ENCODE measurements at places on chromosomes 1 and 21.
A peak's percentile ranks its signal among the peaks of the same experiment; 100 is the strongest.

DNA sequence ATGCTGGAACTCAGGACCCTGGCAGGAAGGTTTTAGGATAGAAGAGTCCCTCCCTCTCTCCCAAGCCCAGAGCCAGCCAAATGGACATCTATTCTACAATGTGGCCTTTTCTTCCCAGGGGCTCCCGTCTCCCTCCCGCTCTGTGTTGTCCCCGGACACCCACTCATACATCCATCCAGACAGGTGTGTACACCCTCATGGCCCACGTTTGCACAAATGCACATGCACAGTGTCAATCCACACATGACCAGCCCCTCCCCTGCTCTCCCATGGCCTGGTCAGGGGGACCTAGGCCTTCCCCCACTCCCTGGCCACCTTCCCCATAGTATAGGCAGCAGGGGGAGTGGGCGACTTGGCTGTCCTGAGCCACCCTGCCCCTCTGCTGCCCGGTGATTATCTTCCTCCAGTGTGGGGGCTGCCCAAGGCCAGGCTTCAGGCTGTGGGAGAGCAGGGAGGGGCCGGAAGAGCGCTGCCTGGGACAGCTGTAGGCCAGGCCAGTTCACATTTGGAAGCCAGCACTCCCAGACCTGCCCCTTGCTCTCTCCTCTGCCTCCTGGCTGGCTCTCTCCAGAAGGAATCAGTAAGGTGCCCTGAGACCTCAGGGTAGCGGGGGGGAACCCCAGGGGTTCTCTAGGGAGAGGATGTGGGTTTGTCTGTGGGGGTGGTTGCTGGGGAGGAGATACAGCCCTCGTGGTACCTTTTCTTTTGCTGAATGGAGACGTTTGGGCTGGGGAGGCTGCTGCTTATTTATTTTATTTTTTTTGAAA is 4.1 kb upstream of the PTPN7 start:
- DNase-seq, result no peak

- no peak for DNase-seq
Measured at GRCh38 chr1:200873671-200874397, 1.1 kb downstream of the GPR25 start.

DNA sequence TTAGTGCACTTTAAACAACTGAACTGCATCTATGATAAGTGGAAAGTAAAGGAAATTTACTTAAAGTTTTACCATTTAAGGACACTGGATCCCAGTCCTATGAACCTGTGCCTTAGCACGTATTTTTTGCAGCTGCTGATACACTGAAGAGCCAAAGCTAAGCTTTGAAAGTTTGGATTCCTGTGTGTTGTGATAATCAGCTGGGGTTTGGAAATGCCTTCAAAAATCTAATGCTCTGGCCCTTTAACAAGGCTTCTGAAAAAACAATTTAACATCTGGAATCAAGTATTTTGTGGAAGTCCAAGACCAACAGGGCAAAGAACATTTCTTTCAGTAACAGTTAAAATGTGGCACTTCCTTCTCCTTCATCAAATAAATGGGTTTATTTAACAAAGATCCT is 51.8 kb downstream of the DDAH1 start:
- DNase-seq, result peak; percentile 39

- DNase-seq, result no peak
Measured at GRCh38 chr1:27489501-27489972, 430 bp downstream of the WASF2 start.

DNA sequence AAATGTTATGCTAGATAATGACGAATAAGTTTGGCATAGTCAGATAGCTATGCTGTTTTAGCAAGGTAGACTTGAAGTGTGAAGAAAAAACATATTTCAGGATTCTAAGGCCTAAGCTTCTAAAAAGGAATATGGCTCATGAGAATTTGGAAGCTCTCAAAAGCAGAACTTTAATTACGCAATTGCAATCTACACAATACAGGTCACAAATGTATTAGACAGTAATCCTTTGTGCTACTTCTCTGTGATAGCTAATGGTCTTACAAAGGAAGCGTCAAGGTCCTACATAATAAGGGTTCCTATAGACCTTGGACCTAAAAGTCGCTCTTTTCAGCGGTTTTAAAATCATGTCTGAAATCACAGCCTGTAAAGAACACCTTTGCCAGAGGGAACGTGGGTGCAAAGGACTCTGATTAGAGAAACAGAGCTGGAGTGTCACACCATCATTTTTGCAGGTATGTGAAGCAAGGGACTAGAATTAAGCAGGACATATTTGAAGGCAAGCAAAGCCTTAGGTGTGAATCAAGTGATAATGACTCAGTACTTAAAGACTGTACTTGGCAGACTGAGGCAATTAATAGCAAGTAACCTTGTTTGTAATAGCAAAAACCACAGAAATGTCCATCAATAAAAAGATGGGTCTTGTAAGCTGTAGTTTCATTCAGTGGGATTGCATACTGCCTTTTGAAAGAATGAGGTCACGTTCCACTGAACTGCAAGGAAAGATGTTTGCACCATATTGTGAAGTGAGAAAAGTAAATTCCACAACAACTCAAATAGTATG is 420.2 kb downstream of the KCTD3 start:
- DNase-seq, result no peak

DNA sequence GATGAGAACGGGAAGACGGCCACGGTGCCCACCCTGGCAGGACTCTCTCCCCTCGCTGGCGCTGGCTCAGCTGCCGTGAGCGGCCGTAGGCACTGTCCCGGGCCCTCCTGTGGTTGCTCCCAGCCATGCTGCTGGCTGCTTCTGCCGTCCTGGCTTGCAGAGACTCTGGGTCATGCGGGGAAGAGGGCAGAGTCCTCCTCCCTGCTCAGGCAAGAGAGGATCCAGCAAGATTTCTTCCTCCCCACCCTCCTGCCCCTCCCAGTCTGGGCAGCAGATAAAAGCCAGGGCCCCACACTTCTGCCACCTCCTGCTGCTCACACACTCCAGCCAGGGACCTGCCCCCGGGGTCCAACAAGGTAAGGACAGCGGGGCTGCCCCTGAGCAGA is 60.1 kb downstream of the AGPAT3 start:
- no peak for DNase-seq

GRCh38 chr1:16621300-16621658 is 7.9 kb upstream of the NBPF1 start:
- no peak for DNase-seq

DNA sequence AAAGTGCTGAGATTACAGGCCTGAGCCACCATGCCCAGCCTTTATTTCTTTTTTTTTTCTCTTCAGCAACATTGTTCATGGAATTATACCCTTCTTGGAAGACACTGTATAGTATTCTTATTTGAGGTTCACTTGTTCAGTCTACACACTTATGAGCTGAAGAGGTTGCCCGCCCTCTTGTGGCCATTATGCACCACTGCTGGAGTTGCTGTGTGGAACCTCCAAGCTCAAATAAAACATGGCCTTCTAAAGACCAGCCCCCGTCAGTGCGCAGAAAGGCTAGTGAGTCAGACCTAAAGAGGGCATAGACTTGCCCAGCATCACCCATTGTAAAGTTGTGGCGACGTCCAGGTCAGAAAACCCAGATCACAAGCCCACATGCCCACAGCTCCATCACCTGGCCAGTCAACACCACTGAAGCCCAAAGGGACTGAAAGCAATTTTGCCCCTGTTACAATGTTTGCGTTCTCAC is 20.4 kb downstream of the LURAP1 start:
- DNase-seq, result peak; percentile 81

DNA sequence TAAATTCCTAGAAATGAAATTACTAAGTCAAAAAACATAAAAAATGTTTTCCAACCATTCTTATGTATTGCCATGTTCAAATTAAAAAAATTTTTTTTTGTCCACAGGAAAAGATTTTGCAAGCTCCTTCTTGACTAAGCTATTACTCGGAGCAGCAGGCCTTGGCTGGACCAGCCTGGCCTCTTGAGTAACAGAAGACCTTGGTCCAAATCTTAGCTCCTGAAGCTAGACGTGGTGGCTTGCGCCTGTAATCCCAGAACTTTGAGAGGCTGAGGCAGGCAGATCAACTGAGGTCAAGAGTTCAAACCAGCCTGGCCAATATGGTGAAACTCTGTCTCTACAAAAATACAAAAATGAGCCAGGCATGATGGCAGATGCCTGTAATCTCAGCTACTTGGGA is 77.6 kb downstream of the CLSTN1 start:
- DNase-seq, result no peak

DNA sequence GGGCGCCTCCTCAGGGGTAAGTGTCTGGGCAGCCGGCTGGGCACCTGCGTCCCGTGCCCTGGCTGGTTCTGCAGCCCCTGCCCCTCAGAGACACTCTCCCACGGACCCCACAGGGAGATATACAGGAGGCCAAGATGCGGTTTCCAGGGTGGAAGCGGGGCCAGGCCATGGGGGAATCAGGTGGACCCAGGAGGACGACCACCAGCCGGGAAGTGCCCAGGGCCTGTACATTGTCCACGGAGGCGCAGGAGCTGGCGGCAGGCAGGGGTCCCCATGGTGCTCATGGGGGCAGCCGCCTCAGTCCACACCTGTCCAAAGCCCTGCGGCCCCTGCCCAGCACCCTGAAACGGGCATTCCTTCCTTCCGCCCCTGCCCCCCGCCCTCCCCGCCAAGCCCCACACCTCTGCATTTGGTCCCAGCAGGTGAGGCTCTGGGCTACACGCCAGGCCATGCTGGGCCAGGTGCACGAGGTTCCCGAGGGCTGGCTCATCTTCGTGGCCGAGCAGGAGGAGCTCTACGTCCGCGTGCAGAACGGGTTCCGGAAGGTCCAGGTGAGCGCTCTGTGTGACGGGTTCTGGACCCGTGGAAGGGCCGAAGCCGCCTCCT is 36.7 kb downstream of the SLC19A1 start:
- no peak for DNase-seq

- no peak for DNase-seq
Measured at GRCh38 chr1:20663969-20664715, 3.0 kb upstream of the DDOST start.

DNA sequence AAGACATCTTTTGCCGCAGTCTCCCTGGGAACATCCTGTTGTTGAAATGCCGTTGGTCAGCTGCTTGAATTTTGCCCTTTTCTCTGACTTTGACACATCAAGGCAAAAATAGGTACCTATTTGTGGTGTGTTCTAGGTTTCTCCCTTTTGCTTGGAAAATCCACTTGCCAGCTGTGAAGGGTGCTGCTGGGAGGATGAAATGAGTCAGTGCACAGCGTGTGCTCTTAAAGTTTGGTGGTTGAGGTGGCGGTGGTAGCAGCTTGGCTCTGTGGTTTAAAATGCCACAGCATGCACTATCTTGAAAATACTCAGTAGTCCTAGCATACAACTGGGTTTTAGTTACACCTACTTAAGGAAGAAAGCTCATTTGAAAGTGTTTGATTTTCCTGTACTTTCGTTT is 183.8 kb downstream of the DHRS3 start:
- peak; percentile 33 for DNase-seq

- no peak for DNase-seq
Measured at GRCh38 chr1:162236618-162237017, 140.0 kb downstream of the SPATA46 start.

GRCh38 chr1:26072305-26072704 is 4.9 kb upstream of the TRIM63 start:
- DNase-seq, result no peak

DNA sequence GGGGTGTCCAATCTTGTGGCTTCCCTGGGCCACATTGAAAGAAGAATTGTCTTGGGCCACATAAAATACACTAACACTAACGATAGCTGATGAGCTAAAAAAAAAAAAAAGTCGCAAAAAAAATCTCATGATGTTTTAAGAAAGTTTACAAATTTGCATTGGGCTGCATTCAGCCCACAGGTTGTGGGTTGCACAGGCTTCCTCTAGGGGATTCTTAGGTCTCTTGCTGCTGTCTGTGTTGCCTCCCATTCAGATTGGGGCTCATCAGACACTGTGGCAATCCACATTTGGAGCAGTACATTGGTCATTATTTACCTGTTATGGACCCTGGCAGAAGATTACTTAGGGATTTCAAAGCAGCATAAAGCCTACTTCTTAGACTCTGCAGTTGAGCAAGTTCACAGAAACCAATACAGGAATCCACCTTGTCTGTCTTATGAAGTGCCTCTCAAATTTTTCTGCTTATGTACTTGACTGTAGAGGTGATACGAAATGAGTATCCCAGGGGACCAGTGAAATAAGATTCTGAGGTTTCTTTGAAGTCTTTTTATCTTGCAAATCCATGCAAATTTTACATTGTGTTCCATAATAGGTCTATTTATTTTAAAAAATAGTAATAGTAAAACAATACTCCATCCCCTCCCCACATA is 205.5 kb downstream of the RPS6KC1 start:
- DNase-seq, result no peak

DNA sequence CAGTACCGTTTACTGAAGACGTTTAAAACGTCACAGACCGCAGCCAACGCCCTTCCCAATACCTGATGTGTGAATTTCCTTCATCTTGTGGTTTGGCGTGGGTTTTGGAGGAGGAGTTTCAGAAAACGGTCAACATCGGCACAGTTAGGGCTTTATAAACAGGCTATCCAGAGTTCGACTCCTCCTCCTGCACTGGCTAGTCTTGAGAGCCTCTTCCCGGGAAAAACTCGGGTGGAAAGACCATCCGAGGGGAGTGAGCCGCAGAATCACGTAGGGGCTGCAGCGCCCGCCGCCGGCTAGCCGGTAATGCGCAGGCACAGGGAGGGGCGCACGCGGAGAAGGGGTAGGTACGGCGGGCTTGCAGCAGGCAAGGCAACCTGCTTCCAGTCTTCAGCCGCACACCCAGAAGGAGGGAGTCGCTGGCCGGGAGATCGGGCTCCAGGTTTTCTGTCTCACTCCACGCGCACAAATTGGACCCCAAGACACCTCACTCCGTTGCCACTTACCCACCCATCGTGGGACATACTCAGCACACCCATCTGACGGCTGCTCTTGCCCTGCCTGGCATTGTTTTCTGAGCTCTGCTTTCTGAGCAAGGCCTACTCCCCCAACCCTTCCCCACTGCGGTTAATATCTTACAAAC is 25.4 kb downstream of the SLC19A2 start:
- DNase-seq, result no peak

GRCh38 chr1:172393354-172393753 is 27.1 kb upstream of the C1orf105 start:
- DNase-seq, result no peak

- no peak for DNase-seq
Measured at GRCh38 chr1:101820071-101820470, 176.7 kb downstream of the OLFM3 start.

GRCh38 chr1:10969971-10970332 is 42.5 kb upstream of the TARDBP start:
- DNase-seq, result no peak

- DNase-seq, result peak; percentile 92
Measured at GRCh38 chr1:218459878-218460711, 115.0 kb downstream of the TGFB2 start.

DNA sequence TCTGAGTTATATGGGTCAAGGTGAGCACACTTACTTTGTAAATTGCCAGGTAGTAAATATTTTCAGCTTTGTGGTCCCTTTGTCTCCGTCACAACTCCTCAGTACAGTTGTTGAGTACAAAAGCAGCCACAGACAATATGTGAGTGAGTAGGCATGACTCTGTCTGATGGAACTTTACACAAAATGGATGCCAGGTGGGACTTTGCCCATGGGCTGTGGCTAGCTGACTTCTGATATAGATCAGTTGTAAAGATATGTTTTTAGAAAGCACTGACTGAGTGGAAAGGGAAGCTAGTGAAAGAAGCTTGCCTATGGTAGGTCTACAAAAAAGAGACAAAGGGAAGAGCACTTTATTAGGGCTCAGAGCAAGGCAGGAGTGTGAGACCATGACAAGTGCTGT is 23.1 kb upstream of the IGSF5 start:
- no peak for DNase-seq

GRCh38 chr1:242402956-242403355 is 121.5 kb downstream of the PLD5 start:
- no peak for DNase-seq

Data from AG08395 (cell line).